Right lung (tissue), 10 donors: ENCODE measurements at places on chromosomes 6 and 20. TPM values are rescaled to one million over a fixed set of nuclear protein-coding genes. Genes with fewer than 3 reads are reported as not detected.

GRCh38 chr6:6412700-6413099 is 92.2 kb upstream of the F13A1 start:
- DNase-seq, result no peak

DNA sequence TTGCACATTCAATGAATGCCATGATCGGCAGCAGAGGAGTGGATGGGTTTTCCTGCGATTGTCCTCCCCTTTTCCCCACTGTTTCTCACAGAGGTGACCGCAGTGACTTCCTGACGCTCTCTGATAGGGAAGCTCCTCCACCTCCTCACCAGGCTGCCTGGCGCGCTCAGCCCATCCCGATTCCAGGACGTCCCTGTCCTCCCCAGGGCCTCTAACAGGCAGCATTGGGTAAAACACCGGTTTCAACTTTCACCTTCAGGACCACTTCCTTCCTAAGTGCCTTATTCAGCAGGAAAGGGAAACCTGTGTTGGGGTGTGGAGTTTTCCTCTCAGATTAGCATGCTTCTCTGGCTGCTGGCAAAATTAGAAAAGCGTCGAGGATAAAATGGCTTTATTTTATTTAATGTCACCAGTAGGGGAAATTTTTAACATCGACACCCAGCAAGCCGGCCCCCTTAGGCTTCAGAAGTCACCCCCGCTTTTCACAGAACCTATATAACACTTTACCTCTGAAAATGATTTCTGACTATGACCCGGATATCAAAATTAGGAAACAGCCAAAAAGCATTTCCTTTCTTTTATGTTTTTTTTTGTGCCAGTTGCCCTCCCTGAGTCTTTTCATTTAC is 570.4 kb upstream of the GJE1 start:
- peak; percentile 27 for DNase-seq

DNA sequence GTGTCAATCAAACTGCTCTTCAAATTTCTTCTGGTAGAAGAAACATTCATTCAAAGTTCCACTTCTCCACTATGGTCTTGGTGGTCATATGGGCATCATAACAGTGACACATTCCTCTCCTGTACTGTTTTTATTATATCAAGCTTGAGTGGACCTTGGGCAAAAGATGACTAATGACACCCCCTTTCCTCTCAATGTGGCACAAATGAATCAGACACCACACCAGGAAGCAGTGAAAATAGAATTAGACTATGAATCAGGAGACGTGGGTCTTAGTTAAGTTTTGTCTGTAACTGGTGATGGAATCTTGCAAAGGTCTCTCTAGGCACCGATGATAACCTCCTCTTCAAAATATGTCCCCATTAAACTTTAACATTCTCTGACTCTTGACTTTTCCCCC is 9.0 kb upstream of the NRSN1 start:
- DNase-seq, result no peak

DNA sequence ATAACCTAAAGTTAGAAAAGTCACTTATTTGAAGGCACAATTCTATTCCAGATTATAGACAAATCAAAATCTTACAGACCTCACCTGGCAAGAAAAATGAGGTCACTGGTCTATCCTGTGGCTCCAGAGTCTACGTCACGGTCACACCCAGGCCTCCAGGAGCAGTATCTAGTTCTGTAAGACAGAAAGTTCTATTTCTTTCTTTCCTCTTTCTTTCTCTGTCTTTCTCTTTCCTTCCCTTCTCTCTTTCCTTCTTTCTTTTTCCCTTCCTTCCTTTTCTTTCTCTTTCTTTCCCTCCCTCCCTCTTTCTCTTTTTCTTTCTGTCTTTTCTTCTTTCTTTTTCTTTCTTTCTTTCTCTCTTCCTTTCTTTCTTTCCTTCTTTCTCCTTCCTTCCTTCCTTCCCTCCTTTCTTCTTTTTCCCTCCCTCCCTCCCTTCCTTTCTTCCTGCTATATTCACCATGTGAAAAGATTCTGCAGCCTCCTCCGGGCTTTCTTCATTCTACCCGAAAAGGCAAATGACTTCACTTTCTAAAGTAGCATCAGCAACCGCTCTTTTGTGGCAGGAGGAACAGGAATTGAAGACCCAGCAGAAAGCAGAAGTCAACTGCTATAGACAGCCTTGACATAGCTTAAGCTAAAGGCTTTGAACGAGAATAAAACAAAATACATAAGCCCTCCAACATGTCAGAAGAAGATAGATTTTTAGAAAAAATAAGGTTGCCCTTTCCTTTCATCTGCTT is 83.9 kb upstream of the SIRPG start:
- DNase-seq, result no peak

- DNase-seq, result peak; percentile 98
These were observed at the start of gene WASF1 for GRCh38 chr6:110179406-110180227. Gene WASF1, minus strand, starts transcription at chr6:110179670. Its CDS starts 52,069 bp downstream, at chr6:110127601.

DNA sequence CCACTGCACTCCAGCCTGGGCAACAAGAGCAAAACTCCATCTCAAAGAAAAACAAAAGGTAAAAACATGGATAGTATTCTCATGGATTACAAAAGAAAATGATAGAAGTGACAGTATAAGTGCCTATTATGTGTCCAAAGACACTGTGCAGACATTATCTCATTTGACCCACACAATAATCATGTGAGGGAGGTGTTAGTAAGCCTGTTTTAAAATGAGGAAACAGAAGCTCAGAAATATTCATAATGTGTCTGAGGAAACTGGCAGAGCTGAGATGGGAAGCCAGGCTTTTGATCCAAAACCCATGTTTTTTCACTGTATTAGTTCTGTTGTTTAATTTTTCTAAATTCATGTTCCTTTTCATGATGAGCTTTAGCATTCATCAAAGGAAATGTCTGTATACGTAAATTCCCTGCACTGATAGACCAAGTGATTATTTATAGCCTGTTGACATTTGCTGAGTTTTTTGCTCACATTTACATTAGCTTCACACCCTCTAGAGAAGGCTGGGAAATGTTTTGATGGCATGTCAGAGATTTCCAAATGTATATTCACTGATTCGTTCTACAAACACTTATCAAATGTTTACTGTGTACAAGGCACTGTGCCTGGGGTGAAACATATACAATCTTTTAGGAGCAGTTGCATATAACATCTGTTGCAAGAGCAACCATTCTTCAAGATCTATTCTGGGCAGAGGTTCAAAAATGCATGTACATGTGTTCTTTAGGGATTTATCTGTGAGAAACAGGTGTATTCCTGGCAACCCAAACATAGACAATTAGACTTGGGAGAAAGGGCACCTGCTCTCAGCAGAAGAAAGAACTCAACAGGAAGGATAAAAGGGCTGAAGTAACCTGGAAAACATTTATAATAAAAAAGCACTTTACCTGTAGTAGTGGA is 331.5 kb downstream of the SAMD5 start:
- DNase-seq, result no peak

DNA sequence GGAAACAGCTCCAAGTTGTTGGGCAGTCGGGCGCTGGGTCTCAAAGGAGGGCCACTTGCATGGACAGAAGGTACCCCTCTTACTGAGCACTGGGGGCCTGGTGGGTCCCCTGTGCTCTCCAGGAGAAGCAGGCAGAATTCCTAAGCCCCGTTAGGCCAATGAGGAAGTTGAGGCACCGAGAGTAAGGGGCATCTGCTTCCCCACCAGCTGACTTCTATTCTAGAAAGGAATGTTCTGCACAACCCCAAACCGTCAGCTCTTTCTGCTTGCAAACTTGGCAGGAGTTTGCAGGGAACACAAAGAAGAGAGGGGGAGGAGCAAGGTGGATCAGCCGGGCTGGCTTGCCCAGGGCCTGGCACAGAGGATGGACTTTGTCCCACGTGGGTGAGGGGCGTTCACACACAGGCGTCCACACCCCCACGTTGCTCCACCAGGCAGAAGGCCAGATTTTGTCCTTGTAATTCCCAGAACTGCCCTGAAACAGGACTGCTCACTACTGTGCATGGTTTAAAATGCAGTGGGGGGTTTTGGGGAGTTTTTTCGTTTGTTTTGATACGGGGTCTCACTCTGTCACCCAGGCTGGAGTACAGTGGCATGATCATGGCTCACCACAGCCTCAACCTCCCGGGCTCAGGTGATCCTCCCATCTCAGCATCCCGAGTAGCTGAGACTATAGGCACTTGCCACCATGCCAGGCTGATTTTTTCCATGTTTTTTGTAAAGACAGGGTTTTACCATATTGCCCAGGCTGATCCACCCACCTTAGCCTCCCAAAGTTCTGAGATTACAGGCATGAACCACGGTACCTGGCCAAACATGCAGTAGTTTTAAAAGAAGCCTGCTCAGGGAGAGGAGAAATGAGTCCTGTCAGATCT is 93.3 kb downstream of the SNX5 start:
- no peak for DNase-seq

DNA sequence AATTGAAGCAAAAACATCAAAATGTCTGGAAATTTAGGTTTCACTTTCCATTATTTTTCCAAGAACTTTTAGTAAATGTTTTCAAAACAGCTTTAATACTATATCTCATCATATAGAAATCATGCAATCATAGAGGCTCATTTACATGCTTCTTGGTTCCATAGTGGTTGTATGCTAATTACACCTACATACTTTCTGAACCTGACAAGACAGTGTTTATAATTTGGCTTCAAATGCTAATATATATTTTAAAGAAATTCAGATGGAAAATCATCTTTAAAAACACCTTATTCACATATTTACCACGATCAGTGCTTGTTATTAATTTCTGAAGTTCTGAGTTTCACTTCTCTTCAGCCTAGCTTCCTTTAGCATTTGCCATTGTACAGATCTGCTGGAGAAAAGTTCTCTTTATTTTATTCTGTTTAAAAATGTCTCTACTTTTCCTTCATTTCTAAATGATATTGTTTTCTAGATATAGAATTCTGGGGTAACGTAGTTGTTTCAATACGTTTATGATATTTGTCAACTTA is 89.9 kb downstream of the PLCB1 start:
- DNase-seq, result no peak

MPC1 gene
- 44.0 TPM for polyA plus RNA-seq

DNA sequence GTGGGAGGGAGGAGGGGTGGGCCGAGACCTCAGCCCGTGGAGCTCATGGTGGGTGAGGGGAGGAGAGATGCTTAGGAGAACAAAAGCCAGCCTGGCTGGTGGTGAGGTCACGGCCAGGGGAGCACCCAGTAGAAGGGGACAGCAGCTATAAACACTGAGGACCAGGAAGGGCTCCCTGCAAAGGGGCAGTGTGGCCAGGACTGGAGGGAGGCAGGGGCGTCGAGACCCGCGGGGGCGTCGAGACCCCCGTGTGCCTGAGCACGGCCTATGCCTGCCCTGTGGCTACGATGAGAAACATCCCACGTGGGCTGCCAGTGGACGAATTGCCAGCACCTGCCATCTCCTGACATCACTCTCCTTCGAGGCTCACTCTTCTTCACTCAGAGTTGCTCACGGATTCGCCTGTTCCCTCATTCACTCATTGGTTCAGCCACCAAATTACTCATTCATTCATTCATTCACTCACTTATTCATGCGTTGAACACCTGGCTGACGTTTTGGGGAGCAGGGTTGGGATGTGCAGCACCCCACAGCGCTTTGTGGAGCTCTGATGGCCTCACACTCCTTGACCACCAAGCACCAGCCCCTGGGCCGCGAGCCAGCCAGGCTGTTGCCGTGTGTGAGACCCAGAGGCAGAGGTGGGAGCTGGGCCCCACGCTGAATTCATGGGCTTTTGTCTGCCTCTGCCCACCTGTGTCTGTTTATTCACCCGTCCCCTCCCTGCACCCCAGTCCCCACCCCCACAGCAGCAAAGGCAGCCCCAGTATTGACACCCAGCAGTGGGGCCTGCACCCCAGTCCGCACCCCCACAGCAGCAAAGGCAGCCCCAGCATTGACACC is 61.2 kb upstream of the BHLHE23 start:
- DNase-seq, result no peak

USP49 gene
- 15.0 TPM for polyA plus RNA-seq

GRCh38 chr6:105402090-105402938 is 568 bp downstream of the PREP start:
- peak; percentile 54 for DNase-seq

GRCh38 chr20:59518881-59519706 is 85.2 kb upstream of the PHACTR3 start:
- peak; percentile 25 for DNase-seq

- DNase-seq, result no peak
These were observed 75.2 kb downstream of the SLC16A10 start for GRCh38 chr6:111162504-111162903.

GRCh38 chr6:159981403-159982245 is 12.7 kb downstream of the IGF2R start:
- DNase-seq, result no peak

DNA sequence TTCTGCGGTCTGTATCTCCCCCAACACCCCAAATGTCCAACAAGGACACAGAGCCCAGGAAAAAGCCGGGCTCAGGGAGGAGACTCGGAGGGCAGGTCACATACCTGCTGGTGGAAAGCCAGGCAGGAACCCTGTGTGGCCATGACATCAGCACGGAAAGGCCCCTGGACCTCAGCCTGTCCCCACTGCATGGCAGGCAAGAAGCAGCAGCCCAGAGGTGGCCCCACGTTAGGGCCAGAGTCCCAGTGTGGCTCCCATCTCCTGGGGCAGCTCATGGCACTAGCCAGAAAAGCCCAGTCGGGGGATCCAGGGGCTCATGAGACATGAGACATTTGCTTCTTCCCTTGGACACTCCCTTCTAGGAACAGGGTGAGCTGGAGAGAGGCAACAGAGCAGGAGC is 258.7 kb downstream of the DLL1 start:
- DNase-seq, result no peak

DNA sequence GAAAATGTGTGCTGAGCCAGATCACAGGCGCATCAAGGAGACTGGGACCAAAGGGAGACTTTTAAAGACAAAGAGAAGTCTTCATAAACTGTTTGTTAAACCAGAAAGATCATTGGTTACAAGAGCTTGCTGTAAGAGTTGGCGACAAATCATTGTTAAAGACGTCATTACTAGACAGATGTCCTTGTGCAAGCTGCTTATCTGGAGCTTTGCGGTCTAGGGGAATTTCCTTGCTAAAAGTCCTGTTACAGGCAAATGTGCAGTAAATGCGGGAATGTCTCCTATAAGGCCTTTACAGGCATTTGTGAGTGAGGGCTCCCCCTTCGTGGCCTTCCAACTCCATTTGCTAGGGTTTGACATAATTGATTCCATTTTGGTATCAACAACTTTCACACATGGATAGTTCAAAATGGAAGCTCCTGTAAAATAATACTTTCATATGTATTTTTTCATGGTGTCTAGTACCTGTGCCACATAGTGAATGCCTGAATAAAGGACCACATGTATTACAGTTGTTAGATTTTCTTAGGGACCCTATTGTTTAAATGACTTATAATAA is 362.4 kb downstream of the UTRN start:
- no peak for DNase-seq

POM121L2 gene
- polyA plus RNA-seq, result not detected

DNA sequence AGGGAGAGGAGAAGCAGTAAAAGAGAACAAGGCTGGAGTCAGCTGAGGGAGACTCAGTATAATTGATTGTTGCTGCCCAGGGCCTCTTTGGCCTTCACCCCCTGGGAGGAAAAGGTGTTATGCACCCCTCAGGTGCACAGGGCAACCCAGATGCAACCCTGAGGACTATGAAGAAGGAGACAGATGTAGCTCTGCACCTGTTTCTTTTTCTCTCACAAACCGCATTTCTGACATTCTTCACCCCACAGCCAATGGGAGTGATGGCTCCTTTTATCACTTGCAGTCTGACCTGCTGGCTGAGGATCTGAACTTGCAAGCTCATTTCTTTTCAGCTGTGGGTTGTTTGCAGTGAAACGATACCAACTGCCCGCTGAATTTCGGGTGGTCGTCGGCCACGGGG is 64.1 kb upstream of the F13A1 start:
- no peak for DNase-seq
